ENCODE measurements at places on chromosomes 2 and 18.

DNA sequence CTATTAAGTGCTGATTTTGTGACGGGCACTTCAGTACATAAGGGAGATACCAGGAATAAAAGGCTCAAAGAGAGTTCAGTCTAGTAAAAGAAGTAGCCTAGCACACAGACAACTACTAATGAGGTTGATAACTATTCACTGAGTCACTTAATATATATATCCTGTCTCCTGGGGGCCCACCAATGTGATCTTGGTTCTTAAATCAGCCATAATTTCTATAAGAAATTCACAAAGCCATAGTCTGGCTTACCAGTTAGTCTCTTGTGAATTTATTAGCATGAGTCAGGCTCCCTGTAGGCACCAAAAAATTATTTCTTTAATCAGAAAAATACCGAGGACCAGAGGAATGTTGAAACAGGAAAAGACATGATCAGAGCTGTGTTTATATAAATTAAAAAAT lies 10.4 kb downstream of the KCNE4 start:
- DNase-seq: no peak

GRCh38 chr2:69743847-69744264 lies 1.9 kb downstream of the ANXA4 start:
- no peak for DNase-seq

DNA sequence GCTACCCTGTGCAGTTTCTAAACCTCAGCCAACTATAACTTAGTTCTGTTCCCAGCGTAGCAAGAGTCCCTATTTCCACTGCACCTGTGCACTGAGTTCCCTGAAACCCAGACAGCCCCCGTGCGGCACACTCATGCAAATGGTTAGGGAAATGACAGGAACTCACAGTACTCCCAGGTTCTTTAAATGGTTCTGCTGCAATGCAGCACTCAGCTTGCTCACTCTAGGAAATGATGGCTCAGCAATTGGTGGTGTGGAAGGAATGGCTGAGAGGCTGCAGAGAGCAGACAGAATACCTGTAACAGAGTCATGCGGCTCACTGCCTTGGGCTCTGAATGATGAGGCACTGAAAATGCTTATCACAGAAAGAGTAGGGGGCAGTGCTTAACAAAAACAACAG lies 143.0 kb downstream of the RAD51AP2 start:
- DNase-seq: no peak

GRCh38 chr18:41315134-41315533 lies 639.9 kb upstream of the PIK3C3 start:
- DNase-seq: no peak

GRCh38 chr18:63152096-63152495 lies 167.5 kb downstream of the BCL2 start:
- no peak for DNase-seq

DNA sequence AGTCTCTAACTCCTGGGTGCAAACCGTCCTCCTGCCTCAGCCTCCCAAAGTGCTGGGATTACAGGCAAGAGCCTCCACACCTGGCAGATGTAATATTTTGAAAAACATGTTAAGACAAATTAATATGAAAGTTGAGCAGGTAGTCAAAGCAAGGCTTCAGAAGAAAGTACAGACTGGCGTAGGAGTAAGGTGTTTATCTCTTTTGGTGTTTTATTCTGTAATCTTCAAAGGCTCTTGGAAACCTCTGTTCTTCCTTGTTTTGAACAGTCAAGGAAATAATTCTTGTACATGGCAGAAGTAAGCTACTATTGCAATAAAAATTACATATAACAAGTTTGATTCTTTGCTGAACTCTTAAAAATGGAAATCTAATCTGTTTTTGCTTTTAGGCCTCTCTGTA lies 5.3 kb downstream of the RNF138 start:
- no peak for DNase-seq

GRCh38 chr2:133842446-133842845 lies 274.2 kb upstream of the NCKAP5 start:
- no peak for DNase-seq

DNA sequence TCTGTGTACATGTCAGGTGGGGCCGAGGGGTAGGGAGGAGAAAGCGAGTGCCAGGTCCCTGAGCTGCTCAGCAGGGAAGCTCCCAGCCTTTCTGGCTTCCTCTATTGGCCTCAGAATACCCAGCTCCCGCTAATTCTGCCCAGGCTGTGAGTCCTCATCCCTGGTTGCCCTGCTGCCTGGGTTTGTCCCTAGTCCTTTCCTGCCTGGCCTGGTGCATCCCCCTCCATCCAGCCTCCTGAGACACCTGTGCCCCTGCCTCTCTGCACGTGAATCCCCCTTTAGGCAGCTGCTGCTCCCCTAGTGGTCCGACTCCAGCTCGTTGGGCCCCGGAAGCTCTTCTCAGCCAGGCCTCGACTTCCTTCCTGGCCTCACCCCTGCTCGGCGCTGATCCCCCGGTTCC lies 54.6 kb downstream of the INHBB start:
- no peak for DNase-seq

DNA sequence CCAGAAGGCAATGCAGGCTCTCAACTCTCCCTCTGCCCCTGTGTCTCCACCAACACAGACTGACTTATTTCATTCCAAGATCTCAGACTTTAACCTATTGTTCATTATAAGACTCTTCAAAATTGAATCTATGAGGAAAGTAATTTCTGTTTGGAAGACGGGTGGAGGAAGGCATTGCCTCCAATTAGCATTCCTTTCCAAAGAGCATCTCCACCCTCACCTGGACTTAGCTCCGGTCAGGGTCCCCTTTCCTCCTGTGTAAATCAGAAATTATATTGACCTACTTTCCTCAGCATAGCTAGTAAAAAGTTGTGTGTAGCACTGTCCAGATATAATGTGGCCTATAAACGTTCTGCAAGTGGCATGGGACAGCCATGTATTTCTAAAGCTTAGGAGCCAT lies 230.4 kb upstream of the ACVR2A start:
- no peak for DNase-seq

- DNase-seq: no peak
These were observed 18.0 kb upstream of the STPG4 start for GRCh38 chr2:47172922-47173695.

- no peak for DNase-seq
These were observed 201.8 kb downstream of the OSR1 start for GRCh38 chr2:19156646-19157045.

DNA sequence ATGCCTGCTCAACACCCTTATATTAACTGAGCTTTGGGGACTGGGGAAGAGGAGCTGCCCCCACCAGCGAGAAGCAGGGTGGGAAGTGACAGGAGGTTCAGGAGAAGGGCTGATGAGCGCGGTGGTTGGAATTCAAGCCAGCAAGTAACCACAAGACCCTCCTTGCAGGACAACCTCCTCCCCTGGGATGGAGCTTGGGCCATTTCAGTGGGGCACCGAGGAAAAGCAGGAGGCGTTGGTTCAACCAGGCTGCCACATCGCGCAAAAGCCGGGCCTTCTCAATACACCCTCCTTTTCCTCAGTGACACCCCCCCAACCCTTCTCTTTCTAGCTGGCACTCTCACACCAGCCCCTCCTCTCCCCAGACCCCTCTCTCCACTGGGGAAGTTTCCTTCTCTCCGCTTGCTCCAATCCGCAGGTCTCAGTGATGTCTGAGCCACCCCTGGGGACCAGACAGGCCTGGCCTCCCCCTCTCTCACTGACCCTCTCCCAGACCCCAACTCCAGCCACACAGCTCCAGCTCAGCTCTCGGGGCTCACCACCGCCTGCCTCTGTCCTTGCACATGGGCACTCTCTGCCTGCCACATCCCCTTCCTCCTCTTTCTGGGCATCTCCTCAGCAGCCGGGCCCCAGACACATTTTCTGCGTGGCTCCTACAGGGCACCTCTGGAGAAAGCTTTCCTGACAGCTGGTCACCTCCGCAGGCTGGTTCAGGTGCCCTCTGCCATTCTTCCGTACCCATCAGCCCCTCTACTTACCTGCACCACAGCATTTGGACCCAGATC lies 44.5 kb downstream of the KCNF1 start:
- no peak for DNase-seq

DNA sequence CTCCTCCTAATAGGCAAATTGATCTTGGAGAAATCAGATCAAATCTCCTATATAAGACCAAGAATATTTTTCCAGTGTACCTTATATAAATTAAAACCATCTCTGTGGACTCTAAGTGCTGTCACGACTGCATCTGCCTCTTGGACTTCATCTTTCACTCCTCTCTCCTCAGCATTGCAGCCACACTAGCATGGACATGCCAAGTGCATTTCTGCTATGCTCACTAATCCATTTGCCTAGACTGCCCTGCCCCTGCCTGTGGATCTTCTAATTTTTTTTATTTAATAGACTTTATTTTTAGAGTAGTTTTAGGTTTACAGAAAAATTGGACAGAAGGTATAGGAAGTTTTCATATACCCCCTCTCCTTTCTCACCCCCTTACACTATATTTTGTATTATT lies 146.7 kb upstream of the VWC2L start:
- DNase-seq: no peak
